Neuronal stem cell (in vitro differentiated cells): ENCODE measurements at places on chromosomes 11 and 22.

DNA sequence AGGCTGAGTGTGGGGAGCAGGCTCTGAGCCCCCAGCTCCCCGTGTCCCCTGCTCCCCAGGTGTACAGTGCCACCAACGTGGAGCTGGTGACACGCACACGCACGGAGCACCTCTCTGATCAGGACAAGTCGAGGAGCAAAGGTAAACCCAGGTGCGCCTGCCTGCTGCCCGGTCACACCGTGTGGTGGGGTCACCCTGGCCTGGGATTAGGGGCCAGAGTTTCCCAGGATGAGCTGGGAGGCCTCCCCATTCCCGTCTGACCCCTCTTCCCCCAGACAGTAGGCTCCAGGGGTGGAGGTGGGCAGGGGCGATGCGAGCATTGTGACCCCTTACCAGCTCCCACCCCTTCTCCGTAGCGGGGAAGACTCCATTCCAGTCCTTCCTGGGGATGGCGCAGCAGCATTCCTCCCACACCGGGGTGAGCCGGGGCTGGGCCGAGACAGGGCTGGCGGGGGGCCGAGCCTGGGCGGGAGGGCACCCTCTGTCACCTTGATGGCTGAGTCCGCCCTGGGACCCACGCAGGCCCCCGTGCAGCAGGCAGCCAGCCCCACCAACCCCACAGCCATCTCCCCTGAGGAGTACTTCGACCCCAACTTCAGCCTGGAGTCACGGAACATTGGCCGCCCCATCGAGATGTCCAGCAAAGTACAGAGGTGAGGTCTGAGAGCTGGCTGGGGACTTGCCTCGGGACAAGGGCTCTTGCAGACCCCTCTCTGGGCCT lies 3.7 kb upstream of the SSH3 start:
- no peak for DNase-seq

DNA sequence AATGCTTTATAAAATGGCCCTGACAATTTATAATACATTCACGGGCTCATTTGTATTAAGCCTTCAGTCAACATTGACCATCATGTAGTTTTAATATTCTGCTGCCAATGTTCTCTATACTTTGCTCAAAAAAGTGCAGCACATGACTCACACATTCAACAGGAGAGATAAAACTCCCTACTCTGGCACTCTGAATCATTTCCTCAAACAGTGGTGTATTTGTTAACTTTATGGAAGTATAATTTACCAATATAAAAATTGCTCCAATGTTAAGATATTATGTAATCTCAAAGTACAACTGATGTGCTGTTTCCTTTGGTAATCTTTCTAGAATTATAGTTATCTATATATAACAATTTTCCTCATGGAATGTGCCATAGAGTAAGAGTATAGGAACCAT lies 39.9 kb downstream of the MAML2 start:
- no peak for DNase-seq

DNA sequence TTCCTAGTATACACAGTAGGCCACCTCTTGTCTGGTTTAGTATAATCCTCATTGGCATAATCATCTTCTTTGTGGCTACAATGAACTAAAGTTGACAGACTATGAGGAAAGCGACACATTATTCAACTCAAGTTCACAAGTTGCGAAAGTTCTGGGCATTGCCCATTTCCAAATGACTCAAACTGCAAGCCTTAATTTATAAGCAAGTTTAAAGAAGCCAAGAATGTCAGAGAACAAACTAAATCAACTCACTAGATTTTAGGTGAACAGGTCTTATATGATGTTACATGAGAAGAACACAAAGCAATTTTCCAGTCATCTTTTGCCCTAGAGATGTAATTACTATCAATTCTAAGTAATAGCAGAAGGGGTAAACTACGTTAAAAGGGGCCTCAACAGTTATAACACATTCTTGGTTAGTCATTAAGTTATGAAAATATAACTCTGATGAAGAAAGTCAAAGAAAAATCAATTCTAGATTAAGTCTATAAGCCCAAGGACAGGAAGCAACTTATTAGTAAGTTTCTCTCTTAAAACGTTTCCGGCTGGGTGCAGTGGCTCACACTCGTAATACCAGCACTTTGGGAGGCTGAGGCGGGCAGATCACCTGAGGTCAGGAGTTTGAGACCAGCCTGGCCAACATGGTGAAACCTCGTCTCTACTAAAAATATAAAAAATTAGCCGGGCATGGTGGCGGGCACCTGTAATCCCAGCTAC lies 21.5 kb downstream of the PICALM start:
- no peak for DNase-seq

GRCh38 chr11:11207428-11207827 lies 145.6 kb downstream of the CSNK2A3 start:
- no peak for DNase-seq

DNA sequence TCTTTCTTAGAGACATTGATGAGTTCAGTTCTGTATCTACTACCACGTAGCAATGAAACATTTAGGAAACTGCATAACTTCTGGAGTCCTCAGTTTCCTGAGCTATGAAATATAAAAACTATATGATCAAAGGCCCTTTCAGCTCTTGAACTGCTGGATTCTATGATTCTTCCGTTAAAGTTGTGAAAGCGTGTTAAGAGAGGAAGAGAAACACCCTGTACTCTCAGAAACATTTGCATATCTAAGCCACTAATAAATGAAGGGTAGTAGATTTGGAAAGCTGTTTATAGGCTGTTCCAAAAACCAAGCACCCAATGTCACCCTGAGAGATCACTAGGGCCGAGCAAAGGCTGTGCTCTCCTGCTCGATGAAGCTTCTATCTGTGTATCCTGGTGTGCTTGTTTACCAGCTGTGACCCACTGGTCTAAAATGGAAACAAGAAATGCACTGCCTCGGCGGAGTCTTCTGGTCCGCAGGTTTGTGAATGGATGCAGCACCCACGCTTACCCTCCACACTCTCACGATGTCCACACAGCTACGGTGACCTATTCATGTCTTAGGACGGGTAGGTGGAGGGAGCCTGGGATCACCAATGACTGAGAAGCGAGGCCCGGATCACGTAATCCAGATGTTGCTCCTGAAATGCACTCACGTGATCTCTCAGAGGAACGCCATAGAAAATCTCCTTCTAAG lies 325.8 kb downstream of the OPCML start:
- DNase-seq = no peak

- no peak for DNase-seq
Measured at GRCh38 chr11:69504576-69505335, 23.3 kb downstream of the LINC01488 start.

- DNase-seq = no peak
Measured at GRCh38 chr11:75954039-75954438, 139.0 kb downstream of the UVRAG start.

GRCh38 chr11:92528001-92528400 lies 303.4 kb downstream of the FAT3 start:
- DNase-seq = no peak

DNA sequence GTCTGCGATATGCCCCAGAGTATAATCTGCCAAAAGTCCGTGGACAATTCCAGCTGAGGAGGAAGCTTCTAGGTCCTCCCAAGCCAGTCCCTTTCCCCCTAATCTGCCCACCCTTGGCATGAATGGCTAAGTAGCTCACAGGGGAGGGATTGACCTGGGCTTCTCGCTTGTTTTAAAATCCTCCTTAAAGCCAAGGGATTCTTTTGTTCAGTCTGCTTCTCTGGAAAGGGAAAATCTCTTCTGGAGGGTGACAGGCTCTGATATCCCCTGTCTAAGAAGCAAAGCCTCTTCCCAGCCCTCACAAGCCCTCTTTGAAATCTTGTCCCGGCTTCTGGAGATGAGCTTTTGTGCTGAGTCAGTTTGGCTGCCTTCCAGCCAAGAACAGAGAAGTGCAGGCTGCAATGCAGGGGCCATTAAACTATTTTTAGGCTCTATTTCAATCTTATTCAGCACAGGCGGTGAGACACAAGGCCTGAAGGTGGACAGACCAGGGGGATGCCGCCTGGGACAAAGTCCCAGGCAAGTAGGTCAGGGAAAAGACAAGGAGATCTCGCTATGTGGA lies 23.9 kb downstream of the NEFH start:
- DNase-seq = no peak

GRCh38 chr11:83449338-83449913 lies 163.3 kb upstream of the CCDC90B start:
- DNase-seq = no peak

GRCh38 chr22:42388130-42388797 lies 43.9 kb downstream of the NFAM1 start:
- DNase-seq = no peak

DNA sequence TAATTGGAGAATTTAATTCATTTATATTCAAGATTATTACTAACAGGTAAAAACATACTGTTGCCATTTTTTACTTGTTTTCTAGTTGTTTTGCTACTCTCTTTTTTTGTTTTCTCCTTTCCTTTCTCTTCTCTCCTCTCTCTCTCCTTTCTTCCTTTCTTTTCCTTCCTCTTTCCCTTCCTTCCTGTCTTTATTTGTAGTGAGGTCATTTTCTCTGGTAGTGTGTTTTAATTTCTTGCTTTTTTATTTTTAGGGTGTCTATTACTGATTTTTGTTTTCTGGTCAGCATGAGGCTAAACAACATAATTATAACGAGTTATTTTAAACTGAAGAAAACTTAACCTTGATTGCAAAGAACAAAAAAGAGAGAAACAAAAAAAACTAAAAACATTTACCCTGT lies 112.4 kb upstream of the SERPIND1 start:
- no peak for DNase-seq

DNA sequence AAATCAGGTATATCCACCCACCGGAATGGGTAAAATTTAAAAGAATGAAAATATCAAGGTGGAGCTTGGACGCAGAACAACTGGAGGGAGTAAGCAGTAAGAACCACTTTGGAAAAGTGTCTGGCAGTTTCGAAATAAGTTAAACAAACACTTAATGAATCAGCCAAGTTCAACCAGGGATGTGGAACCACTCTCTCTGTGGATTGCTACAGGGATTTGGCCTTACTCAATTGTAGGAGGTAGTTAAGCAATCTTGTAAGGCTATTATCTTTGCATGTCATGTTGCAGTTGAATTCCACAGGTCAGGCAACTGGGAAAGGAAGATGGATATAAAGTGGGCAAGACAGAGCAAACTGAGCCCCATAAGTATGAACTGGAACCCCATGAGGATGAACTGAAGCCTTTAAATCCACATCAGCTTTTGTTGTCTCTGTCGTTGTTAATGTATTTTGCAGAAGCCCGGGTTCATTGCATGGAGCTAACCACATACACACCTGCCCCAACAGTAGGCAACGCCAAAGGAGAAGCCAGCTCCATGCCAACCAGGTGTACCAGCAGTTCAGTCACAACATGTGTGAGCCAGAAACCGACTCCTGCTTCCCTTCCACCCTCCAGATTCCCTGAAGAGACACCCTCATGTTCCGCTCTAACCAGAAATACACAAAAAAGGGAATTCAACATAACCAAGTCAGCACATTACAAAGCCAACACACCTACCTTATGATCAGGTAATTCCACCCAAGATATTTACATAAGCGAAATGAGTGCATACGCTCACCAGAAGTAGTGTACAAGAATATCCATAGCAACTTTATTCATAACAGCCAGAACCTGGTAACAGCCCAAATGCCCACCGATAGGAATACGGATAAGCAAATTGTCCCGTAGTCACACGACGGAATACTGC lies 8.0 kb upstream of the SLC43A3 start:
- DNase-seq = no peak

DNA sequence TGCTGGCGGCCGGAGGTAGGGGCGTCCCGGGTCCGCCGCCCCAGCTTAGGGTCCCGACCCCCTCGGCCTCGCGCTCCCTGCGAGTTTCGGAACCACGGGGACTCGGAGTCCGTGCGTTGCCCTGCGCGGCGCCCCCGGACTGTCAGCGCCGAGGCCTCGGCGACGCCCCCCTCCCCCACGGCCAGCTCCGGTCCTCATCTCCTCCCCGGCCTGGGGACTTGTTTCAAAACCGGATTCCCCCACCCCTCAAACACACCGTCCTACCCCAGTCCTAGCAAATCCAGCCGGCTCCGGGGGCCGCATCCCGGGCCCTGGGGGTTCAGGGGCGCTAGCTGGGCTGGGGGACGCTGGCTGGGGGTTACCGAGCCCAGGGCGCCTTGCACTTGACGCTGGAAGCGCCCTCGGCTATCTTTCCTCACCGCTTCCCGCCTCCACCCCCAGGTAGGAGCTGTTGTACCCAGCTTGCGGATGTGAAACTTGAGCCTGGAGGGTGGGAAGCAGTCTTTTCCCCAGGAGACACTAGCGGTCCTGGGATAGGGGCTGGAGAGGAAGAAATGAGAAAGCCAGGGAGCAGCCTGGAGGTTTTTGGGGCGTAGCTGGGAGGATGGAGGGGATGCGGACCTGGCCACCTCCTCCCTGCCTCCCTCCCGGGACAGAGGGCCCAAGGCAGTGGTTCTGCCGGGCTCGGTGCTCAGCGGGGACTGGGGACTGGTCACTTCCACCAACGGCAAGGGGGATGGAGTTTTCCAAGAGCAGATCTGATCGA lies 550 bp downstream of the FBLN1 start:
- peak; percentile 68 for DNase-seq
